Testis (tissue), 5 donors: ENCODE measurements at places on chromosomes 5 and 9. TPM values are rescaled to one million over a fixed set of nuclear protein-coding genes. Genes with fewer than 3 reads are reported as not detected.

GRCh38 chr9:78578072-78578471 is 281.1 kb downstream of the PSAT1 start:
- DNase-seq: peak; percentile 39

DNA sequence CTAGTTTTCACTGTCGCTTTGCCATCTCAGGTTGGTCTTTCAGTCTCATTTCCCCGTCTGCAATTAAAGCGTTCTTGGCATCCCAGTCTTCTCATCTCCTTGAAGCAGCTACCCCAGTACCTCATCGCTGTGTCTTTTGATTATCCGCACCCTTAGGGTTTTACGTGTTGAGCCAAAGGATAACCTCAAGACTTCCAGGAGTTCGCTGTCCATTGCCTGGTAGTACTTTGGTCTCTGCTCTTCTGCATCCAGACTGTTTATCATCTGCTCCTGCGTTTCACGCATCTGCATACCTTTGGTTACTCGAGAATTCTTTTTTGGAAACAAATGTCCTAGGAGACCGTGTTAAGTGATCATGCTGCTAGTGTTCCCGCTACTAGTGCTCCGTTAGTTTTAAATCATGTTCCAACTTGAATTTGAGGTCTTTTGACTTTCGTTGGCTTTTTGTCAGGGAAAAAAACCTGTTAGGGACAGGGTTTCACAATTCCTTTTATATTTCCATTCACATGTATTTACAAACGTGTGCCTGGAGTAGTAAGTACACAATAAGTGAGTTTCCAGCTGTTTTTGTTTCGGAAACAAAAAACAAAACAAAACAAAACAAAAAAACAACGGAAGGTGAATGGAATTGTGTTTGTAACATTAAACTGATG is 888 bp downstream of the RABGAP1 start:
- no peak for DNase-seq

DNA sequence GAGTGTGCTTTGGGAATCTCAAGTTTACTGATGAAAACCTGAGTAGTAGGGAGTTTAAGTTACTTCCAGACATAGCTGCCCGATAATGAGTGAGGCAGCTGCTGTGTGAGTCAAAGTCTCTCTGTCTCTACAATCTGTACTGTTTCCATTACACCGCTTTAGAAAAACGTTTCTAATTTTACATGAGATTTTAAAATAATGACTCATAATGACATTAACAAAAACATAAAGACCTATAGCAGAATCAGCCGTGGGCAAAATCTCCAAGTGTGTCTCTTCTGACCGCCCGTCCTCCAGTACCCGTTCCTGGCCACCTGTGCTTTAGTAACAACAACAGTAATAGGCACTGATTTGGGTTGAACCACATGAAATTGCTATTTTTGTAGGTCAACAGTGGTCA is 69.6 kb upstream of the PRRC1 start:
- no peak for DNase-seq

- no peak for DNase-seq
Observed at GRCh38 chr5:71734141-71734540, 15.1 kb downstream of the CARTPT start.

GRCh38 chr5:143412661-143413342 is 9.3 kb upstream of the NR3C1 start:
- no peak for DNase-seq

- peak; percentile 31 for DNase-seq
Observed at GRCh38 chr9:121676926-121677325, 25.5 kb downstream of the DAB2IP start.

DNA sequence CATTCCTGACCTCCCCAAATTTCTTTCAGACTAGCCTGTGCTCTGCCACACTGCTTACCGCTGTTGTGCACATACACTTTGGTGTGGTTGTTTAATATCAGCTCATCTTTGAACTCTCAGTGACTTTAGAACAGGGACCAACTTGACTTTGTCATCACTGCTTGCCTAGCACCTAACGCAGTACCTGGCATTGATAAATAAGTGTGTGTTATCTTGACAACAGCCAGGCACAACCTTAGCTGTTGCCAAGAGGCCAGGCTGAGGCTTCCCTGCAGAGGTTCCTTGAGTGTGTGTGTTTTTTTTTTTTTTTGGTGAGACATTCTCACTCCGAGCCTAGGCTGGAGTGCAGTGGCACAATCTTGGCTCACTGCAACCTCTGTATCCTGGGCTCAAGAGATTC is 41.0 kb upstream of the SLC28A3 start:
- no peak for DNase-seq

The CTSL gene
- total RNA-seq: 100 TPM

The ADGRV1 gene
- total RNA-seq: 12.6 TPM
